Activated naive CD8-positive, alpha-beta T cell treated with anti-CD3 and anti-CD28 coated beads, Interleukin-2, amount 50 U/mL, for 24 hours (primary cell): ENCODE measurements at places on chromosomes 1 and 21.

- DNase-seq, result no peak
Observed at GRCh38 chr21:41611966-41612606, 104.1 kb upstream of the TMPRSS2 start.

DNA sequence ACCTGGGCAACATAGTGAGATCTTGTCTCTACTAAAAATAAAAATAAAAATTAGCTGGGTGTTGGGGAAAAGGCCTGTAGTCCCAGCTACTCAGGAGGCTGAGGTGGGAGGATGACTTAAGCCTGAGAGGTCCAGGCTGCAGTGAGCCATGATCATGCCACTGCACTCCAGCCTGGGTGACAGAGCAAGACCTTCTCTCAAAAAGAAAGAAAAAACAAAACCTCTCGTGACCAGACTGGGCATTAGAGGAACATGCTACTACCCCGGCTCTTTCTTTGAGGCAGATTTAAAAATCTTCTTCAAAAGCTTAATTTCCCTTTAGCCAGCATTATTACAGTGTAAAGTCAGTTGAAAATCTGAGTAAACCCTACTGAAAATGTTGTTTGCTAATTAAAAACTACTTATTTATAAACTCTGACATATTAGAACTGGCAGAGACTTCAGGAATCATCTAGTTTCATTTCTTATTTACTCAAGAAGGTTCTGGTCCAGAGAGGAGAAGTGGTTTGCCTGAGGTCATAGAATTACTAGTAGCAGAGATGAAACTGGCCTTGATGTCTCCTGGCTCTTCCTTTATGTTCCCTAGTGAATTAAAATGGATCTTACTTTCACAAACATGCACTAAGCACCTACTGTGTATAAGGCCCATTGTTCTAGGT lies 11.6 kb upstream of the ELAVL4 start:
- DNase-seq, result no peak

DNA sequence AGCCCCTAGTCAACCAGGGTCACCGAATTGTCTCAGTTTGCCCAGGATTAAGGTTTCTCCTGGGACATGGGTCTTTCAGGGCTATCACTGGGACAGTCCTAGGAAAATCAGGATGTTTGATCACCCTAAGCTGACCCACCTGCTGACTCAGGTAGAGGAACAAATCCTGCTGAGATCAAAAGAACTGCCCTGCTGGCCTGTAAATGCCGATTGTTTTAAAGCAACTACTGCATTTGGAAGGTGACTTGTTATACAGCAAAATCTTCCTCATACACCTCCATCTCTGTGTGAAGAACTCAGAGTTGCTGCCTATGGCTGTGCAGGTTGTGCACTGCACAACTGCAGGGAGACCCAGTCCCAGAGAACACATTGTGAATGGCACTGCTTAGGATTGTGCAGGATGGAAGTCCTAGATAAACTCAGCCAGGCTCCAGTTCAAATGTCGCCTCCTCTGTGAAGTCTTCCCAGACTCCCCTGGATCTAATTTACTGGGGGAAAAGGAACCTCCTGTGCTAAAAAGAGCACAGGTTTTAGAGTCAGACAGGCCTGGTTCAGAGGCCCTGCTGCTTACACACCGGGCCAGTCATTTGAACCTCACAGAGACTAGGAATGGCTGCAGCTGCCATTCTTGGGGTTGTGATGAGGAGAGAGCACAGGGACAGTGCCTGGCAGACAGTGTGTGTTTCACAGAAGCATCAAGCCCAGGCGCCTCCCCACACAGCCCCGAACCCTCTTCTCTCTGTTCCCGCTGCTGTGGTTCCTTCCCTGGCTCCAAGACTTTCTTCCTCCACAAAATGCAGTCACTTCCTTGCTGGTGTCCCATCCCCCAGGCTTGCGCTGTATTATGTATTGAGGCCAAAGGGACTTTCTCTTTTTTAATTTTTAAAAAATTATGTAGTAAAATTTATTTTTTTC lies 23.2 kb upstream of the LRP8 start:
- DNase-seq, result no peak

- no peak for DNase-seq
Observed at GRCh38 chr1:117580882-117581281, 25.0 kb upstream of the TENT5C start.

- no peak for DNase-seq
Observed at GRCh38 chr1:172980456-172980855, 70.3 kb downstream of the TNFSF18 start.

GRCh38 chr1:31505911-31506497 lies 70.3 kb upstream of the TINAGL1 start:
- DNase-seq, result peak; percentile 18

GRCh38 chr1:157803851-157804250 lies 16.1 kb downstream of the FCRL1 start:
- no peak for DNase-seq

DNA sequence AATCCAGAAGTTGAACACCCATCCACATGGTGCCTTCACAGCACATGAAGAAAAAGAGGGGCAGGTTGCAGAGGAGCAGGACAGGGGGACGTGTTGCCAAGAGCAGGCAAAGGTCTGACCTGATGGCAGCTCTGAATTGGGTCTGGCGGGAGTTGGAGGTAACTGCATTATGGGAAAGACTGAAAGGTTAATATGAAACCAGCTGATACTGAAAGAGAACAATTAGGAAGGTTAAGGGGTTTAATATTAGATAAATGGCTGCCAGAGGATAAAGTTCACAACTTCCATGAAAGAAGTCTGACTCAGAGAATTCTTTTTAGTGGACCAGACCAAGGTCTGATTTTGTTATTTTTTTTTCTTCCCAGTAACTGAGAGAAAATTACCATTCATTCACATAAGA lies 76.1 kb downstream of the CD58 start:
- no peak for DNase-seq

DNA sequence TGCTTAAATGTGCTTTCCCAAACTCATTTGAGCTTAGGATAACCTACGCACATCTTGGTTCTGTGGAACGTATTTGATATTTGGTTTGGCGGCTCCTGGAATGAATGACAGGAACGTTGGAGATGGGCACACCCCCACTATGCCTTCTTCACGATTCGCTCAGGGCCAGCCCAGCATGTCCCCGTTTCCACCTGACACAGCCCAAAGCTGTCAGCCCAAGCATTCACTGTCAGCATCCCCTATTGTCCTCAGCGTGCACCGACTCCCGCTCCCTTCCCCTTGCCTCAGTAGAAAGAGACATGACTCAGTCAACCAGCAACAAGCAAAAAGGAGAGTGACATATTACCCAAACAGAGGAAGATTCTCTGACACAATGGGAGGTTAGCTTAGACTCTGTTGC lies 181.4 kb downstream of the KCNJ6 start:
- no peak for DNase-seq

- no peak for DNase-seq
Observed at GRCh38 chr1:14567056-14567455, 31.4 kb upstream of the KAZN start.

GRCh38 chr1:33149453-33150190 lies 32.2 kb downstream of the TRIM62 start:
- no peak for DNase-seq
